ENCODE measurements at places on chromosomes 3 and 15. TPM values are rescaled to one million over a fixed set of nuclear protein-coding genes. Genes with fewer than 3 reads are reported as not detected.

CHRD gene
- polyA plus RNA-seq, result 15.0 TPM

GRK7 gene
- 0.08 TPM for polyA plus RNA-seq

CFAP91 gene
- polyA plus RNA-seq, result 15.3 TPM

EFCC1 gene
- polyA plus RNA-seq, result 3.0 TPM

IL17RD gene
- 52.3 TPM for polyA plus RNA-seq

ITIH1 gene
- polyA plus RNA-seq, result 7.6 TPM

FETUB gene
- 0.48 TPM for polyA plus RNA-seq

CFAP161 gene
- 0.52 TPM for polyA plus RNA-seq

FGF12 gene
- 5.2 TPM for polyA plus RNA-seq

MUC20 gene
- polyA plus RNA-seq, result 42.3 TPM

C3orf49 gene
- polyA plus RNA-seq, result 1.2 TPM

LMAN1L gene
- not detected for polyA plus RNA-seq

PARL gene
- 59.3 TPM for polyA plus RNA-seq

SNTN gene
- polyA plus RNA-seq, result not detected

Data from left renal cortex interstitium (tissue), 4 donors.